ENCODE measurements at places on chromosomes 7 and 10.
A peak's percentile ranks its signal among the peaks of the same experiment; 100 is the strongest.

GRCh38 chr7:81846398-81846797, 76.6 kb upstream of the HGF start:
- no peak for DNase-seq

DNA sequence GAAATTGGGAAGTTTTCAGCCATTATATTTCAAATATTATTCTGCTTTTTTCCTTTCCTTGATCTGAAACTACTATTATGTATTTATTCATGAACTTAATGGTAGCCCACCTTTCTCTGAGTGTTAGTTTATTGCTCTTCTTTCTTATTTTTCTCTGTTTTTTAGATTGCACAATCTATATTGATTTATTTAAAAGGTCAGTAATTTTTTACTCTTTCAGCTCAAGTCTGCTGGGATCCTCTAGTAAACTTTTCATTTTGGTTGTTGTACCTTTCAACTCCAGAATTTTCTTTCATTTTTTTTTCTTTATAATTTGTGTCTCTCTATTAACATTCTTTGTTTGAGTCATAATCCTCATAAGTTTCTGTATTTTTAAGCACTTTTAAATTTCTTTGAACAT, 529.4 kb upstream of the POT1 start:
- no peak for DNase-seq

- DNase-seq, result peak; percentile 65
Observed at GRCh38 chr10:68153473-68154210, 44.4 kb downstream of the MYPN start.

- no peak for DNase-seq
Observed at GRCh38 chr10:20257422-20257821, 441.2 kb downstream of the PLXDC2 start.

- DNase-seq, result no peak
Observed at GRCh38 chr7:2070151-2070763, 162.5 kb downstream of the MAD1L1 start.

DNA sequence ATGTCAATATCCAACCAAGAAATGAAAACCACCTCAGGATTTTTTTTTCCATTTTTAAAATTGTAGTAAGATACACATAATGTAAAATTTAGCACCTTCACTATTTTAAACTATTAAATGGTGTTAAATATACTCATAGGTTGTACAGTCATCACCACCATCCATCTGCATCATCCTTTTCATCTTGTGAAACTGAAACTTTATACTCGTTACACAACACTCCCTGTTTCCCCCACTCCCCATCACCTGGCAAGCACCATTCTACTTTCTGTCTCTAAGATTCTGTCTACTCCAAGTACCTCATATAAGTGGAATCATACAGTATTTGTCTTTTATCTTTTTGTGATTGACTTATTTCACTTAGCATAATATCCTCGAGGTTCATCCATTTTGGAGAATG, 335.2 kb upstream of the NPSR1 start:
- DNase-seq, result no peak

Data from renal pelvis (tissue), 12 donors.